HEK293T (cell line): ENCODE measurements at places on chromosomes 5 and 9.

GRCh38 chr5:14424011-14424685, 157.4 kb upstream of the OTULINL start:
- no peak for DNase-seq

DNA sequence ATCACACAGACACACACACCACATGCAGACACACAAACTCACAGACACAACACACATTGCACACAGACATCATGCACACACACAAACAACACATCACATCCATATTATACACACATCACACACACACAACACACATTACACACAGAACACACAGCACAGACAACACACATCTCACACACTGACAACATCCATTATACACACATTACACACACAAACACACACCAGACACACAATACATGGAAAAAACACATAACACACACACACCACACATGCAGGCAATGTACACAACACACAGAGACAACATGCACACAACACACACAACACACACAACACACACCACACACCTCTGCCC, 4.8 kb upstream of the CCDC187 start:
- no peak for DNase-seq

GRCh38 chr5:130323804-130324454, 419.7 kb downstream of the CHSY3 start:
- no peak for DNase-seq

DNA sequence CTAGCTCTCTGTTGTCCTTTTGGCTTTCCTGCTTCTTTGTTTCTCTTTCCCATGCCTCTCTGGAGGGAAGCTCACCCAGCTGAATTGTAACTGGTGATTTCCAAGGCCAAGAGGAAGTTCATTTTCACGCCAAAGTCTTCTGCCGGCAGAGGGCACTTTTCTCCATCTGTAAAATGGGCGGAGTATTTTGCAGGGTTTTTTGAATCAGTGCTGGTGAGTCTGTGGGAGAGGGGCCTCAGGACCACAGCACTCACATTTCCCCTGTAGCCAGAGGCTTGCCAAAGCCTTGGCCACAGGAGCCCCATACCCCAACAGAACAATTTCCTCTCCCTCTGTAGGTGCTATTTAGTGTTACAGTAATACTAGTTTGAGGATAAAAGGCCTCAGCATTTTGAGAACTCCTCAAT, 42.3 kb upstream of the MATR3 start:
- DNase-seq: no peak

DNA sequence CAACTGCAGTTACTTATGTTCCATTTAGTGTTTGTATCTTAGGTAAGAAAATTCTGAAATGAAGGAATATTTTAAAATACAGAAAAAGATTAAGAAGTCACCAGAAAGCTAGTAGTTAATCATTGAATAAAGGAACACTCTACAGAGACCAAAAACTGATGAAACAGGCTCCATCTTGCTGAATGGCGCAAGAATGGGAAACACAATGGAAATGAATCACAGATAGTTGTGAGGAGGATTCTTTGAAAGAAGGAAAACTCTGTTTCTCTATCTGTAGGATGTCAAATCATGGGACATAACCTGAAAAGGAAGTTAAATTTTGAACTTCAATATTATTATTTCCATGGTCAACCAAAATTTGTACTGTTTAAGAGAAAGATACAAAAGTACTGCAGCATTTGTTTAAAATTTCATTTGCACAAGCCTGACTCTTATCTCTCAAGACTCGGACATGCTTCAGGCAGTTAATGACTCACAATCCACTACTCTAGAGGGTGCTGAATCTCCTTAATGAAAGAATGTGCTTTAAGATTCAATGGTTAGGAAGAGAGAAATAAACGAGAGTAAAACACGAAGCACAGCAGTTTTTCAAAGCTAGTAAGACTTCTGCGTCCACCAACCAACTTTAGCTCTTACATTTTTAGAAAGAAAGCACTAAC, 1064.4 kb upstream of the DMAC1 start:
- DNase-seq: no peak

DNA sequence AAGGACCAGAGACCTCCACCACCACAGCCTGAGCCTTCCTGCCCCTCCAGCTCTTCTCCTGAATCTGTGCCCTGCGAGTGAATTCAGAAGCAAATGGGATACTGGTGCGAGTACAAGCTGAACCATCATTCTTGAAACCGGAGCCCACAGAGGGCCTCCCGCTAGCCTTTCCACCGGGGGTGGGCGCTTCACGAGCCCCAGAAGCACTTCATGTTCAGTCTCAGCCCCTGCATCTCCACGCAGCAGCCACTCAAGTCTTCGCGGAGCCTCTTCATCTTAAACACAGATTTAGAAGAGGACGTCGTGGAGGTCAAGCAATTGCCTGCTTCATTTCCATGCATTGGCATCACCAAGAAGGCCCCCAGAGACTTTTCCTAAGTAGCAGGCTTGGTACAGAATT, 26.0 kb upstream of the OLFM1 start:
- no peak for DNase-seq

GRCh38 chr9:131752231-131752884, 12.5 kb upstream of the RAPGEF1 start:
- no peak for DNase-seq

GRCh38 chr9:93464876-93465275, 11.5 kb upstream of the FAM120AOS start:
- no peak for DNase-seq

- no peak for DNase-seq
Measured at GRCh38 chr9:68509689-68510088, 31.0 kb downstream of the TMEM252 start.

DNA sequence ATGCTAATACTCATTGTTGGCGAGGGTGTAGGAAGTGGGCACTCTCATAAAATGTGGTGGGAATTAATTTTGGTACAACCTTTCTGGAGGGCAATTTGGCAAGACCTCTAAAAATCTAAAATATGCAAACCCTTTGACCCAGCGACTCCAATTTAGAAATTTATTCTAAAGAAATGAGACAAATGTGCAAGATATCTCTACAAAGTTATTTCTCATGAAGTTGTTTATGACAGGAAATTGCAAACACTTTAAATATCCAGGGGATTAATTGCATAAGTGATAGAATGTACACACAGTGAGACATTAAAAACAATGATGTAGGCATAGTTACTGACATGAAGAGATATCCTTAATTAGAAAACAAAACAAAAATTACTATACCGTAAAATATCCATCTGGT, 246.3 kb upstream of the MAP3K1 start:
- no peak for DNase-seq

DNA sequence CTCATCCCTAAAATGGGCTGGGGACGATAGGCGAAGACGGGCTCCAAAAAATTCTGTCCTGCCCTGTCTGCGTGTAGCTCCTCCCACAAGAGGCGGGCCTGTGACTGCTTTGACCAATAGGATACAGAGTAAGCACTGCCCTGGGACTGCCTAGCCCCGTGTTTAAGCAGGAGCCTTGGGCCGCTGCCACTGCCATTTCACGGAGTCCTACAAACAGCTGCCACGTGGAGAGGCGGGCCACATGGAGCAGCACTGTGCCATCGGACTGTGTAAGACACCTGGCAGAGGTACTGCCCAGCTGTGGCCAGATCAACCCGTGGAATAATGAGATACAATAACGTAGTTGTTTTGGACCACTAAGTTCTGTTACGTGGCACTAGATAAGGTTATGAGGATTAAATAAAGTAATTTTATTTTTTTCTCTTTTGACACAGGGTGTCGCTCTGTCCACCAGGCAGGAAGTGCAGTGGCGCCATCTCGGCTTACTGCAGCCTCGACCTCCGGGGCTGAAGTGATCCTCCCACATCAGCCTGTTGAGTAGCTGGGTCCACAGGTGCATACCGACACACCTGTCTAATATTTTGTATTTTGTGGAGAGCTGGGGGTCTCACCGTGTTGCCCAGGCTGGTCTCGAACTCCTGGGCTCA, 87.2 kb downstream of the LMNB1 start:
- DNase-seq: peak; percentile 30

DNA sequence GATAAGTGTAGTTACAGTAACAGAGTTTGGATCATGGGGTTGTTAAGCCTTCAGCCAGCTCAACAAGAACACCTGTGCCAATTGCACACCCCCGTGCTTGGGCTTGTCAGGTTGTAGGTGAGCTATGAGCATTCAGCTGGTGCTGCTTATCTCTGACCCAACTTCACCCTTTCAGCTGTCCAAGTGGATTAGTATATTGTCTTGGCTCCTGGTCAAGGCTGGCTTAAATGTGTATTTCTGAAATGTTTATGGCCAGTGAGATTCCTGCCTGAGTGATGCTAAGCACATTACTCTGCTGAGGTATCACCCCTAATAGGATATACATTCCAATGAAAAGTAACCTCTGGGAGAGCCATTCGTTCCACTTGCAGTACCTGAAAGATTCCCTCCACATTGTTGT, 44.2 kb upstream of the LMNB1 start:
- no peak for DNase-seq

GRCh38 chr9:24608599-24608998, 62.9 kb upstream of the IZUMO3 start:
- no peak for DNase-seq

DNA sequence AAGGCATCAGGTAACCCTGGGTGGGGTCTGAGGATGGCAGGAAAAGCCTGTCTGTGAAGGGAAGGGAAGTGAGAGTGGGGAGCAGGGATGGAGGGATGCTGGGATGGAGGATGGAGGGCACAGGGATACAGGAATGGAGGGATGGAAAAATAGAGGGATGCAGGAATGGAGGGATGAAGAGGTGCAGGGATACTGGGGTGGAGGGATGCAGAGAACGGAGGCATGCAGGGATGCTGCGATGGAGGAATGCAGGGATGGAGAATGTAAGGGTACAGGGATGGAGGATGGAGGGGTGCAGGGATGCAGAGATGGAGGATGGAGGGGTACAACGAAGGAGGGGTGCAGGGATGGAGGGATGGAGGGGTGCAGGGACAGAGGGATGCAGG, 9.1 kb downstream of the PTGES2 start:
- DNase-seq: no peak

- DNase-seq: no peak
Measured at GRCh38 chr5:94314460-94315131, 303.8 kb downstream of the KIAA0825 start.
